ENCODE measurements at places on chromosomes 6 and 20. TPM values are rescaled to one million over a fixed set of nuclear protein-coding genes. Genes with fewer than 3 reads are reported as not detected.

- H3K27ac ChIP-seq, result no peak overlapping the region
- H3K4me1 ChIP-seq, result no peaks in the 10 kb centered on the region
- DNase-seq, result no peak
- H3K4me3 ChIP-seq, result no peak overlapping the region
- H3K27me3 ChIP-seq, result no peaks in the 10 kb centered on the region
Observed at GRCh38 chr6:38068854-38069590, 249.5 kb downstream of the ZFAND3 start.

DNA sequence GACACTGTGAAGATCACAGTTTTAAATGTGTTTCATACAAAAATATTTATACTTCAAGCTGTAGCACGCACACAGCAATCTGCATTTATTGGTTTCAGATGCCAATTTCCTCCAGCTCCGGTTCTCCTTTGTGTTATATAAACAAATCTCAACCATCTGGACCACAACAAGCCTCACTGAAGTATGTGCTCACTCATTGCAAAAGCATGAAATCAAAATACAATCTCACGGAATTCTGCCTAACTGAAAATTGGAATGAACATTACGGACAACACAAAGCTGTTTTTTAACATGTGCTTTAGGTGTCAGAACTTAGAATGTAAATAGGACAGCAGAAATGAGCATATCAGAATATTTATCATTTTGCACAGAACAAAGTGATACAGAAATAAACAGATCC, 38.0 kb downstream of the RCAN2 start:
- peak overlapping the region; percentile 65 for H3K27ac ChIP-seq
- H3K4me1 ChIP-seq, result no peaks in the 10 kb centered on the region
- H3K36me3 ChIP-seq, result no peaks in the 10 kb centered on the region
- H3K4me3 ChIP-seq, result no peak overlapping the region

DNA sequence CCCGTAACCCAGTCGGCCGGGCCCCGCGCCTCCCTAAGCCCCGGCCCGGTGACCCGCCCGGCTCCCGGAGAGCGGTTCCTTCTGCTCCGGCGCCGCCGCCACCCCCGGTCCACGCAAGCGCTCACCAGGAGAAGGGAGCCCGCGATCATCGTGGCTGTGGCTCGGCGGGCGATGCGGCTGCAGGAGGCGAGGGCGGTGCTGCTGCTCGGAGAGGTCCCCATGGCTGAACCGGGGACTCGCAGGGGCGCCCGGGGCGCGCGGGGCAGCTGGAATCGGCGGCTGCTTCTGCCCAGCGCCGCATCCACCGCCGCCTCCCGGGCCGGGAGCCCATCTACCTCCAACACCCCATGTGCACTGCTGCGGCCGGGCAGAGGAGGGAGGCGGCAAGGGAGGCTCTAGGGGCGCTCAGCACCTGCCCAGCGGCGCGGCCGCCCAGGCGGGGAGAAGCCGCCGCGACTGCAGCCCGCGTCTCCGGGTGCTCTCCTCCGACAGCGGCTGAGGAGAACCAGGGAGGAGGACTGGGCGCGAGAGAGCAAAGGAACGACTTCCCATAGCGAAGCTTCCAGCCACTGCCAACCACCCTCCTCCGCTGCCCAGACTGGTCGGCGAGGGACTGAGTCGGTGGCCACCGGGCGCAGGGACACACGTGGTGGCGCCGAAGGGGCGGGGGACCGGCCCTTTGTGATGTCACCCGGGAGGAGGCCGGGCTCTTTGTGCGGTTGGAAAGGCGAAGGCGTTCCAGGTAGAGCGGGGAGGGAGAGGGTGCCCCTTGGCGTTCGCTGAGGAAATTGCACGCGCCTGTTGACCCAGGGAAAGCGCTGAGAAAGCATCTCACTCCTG, at the start of gene TNFRSF21:
TNFRSF21 (minus strand) TSS at position 615 of the 840 bp plus-strand sequence; CDS start at position 221, 394 bp downstream.
- H3K36me3 ChIP-seq, result no peaks in the 10 kb centered on the region
- H3K4me3 ChIP-seq, result peak within 1 kb of the TSS; percentile 70
- DNase-seq, result peak; percentile 93
- H3K27ac ChIP-seq, result peak within 1 kb of the TSS; percentile 63

DNA sequence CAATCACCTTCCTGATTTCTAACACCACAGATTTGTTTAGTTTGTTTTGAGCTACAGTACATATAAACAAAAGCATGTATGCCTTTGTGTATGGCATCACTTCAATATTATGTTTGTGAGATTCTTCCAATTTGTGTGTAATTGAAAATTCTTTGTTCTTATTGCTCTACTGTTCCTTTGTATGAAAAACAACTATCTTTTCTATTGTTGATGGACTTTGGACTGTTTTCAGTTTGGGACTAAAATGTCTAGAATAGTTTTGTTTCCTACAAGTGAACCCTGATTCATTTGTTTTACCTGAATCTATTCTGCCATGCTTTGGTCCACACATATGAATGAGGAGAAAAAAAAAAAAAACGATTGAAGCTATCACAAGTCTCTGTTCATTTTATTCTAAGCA, 21.2 kb upstream of the ZNF184 start:
- H3K36me3 ChIP-seq, result no peaks in the 10 kb centered on the region
- no peaks in the 10 kb centered on the region for H3K4me1 ChIP-seq
- DNase-seq, result no peak
- H3K27me3 ChIP-seq, result no peaks in the 10 kb centered on the region

- no peaks in the 10 kb centered on the region for H3K36me3 ChIP-seq
- no peak overlapping the region for H3K27ac ChIP-seq
Observed at GRCh38 chr20:10113746-10114145, 79.0 kb downstream of the ANKEF1 start.

- no peaks in the 10 kb centered on the region for H3K36me3 ChIP-seq
- H3K4me1 ChIP-seq, result no peaks in the 10 kb centered on the region
- no peak overlapping the region for H3K27ac ChIP-seq
- DNase-seq, result no peak
- H3K4me3 ChIP-seq, result no peak overlapping the region
- no peaks in the 10 kb centered on the region for H3K27me3 ChIP-seq
Observed at GRCh38 chr20:19881990-19882389, 123.9 kb downstream of the RIN2 start.

DNA sequence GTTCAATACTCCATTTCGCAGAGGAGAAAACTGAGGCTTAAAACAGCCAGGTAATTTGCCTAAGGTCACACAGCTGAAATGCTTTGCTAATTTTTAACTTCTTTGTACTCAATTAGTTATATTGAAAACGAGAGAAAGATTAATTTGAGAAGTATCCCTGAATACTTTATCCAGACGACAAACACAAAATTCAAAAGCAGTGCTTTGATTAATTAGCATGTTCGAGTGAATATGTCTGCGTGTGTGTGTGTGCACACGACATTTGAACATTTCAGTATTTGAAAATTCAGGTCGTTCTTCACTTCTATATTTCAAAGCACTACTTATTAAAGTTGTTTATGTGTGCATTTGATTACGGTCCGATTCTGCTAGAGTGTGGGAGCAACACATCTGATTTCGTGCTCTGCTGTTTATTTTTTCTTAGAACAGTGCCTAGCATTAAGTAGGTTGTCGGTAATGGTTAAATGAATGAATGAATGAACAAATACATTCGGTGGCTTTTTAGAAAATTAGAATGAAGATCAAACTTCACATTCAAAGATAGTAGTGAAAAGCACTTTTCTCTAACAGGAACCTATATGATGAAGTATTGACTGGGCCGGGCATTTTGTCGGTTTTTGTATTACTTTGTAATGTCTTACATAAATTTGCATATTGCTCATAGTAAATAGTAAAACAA, 36.9 kb upstream of the SYNCRIP start:
- H3K36me3 ChIP-seq, result no peaks in the 10 kb centered on the region
- no peak for DNase-seq
- H3K27me3 ChIP-seq, result no peaks in the 10 kb centered on the region

- H3K27me3 ChIP-seq, result no peaks in the 10 kb centered on the region
- no peak for DNase-seq
Observed at GRCh38 chr6:52510213-52510562, 66.7 kb downstream of the TRAM2 start.

The MRPS18B gene
- 87.7 TPM for total RNA-seq

The MAFB gene
- total RNA-seq, result 31.7 TPM

The GGTLC1 gene
- not detected for total RNA-seq

The LAMA4 gene
- 37.2 TPM for total RNA-seq

The CNKSR3 gene
- 16.8 TPM for total RNA-seq

Measured in right atrium auricular region (tissue), 2 donors.